Smooth muscle cell of the pulmonary artery (primary cell): ENCODE measurements at places on chromosomes 3 and 15. TPM values are rescaled to one million over a fixed set of nuclear protein-coding genes. Genes with fewer than 3 reads are reported as not detected.

Gene LINGO1
- 0.13 and 0.33 TPM in 2 replicates for total RNA-seq

Gene CYP11A1
- 0.26 and 0.50 TPM in 2 replicates for total RNA-seq

Gene SLC38A3
- not detected in 2 replicates for total RNA-seq

Gene RTF1
- 12.1 and 13.5 TPM in 2 replicates for total RNA-seq

Gene GPD1L
- total RNA-seq = 10.2 and 13.2 TPM in 2 replicates

Gene IL5RA
- total RNA-seq = not detected in 2 replicates

Gene LAMB2
- 2,135 and 2,279 TPM in 2 replicates for total RNA-seq
